ENCODE measurements at places on chromosomes 2 and 18.
A peak's percentile ranks its signal among the peaks of the same experiment; 100 is the strongest.

DNA sequence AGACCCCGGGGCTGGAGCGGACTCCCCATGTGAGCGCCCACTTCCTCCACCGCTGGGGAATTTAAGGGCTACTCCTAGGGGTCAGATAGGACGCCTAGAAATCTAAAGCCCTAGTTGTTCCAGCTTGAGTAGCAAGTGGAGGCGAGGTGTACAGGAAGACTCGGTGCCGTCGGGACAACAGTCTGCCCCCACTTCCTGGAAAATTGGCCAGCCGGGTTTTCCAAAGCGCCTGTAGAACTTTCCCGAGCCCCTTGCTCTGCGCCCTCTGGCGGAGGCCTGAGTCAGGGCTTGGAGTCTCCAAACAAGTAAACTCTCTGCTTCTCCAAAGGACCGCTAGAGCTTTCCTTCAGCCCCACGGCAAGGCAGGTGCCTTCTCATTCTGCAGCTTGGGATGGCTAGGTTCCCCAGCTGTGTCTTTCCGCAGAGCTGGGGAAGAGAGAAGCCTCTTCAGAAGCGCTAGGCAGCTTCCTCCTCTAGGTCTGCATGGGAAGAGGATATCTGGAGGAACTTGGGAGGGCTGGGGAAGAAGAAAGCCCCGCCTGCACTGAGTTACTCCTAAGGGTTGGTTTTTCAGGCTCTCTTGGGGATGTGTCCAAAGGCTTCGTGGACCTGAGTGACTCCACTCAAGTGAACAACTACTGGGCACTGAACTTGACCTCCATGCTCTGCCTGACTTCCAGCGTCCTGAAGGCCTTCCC lies 681 bp downstream of the SPR start:
- peak; percentile 65 for DNase-seq

DNA sequence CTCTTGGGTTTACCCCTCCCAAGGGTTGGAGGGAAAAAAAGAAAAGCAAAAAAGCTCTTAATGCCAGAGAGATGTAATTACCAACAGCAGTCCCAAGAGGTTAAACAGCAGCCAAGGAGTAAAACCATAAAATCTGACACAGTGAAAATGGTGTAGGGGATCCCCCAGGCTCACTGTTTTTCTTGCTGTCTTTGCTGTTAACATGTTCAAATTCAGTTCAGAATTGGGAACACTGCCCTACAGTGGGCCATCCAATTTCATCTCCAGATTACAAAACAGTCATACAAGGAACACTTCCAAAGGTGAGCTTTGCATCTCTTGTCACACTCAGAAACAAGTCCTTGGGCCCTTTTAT lies 54.5 kb downstream of the PLEKHM3 start:
- no peak for DNase-seq

- DNase-seq = no peak
Measured at GRCh38 chr2:189540551-189540950, 40.0 kb downstream of the SLC40A1 start.

DNA sequence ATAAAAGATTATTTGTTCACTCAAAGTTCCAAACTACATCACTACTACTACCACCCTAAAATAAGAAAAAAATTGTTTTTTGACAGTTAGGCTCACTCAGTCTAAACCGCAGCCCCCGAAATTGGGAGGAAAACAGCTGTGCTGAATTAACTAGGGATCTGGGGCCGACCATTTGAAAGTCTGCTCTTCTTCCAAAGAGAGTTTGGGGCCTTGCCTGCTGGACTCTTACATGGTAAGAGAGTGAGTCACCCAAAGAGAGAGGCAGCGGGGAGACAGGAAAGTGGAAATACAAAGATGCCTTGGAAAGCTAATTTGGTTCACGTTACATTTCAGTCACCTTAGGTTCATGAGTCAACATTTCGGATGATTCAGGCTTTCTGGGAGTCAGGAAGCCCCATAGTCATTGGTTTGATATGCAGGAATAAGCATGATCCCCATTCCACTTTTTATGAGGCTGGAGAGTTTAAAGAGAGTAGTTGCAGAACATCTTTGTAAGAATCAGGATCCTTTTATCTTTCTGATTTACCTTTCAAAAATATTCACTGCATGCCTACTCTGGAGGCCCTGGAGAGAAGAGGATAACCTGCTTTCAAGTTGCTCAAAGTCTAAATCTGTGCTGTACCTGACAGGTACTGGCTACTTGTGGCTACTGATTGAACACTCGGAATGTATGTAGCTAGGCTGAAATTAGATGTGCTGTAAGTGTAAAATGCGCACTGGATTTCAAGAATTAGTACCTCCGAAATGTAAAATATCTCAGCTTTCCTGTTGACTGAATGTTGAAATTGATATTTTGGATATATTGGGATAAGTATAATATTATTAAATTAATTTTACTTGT lies 995 bp upstream of the RTN4 start:
- peak; percentile 93 for DNase-seq

GRCh38 chr18:63065172-63065571 lies 254.4 kb downstream of the BCL2 start:
- DNase-seq = no peak

DNA sequence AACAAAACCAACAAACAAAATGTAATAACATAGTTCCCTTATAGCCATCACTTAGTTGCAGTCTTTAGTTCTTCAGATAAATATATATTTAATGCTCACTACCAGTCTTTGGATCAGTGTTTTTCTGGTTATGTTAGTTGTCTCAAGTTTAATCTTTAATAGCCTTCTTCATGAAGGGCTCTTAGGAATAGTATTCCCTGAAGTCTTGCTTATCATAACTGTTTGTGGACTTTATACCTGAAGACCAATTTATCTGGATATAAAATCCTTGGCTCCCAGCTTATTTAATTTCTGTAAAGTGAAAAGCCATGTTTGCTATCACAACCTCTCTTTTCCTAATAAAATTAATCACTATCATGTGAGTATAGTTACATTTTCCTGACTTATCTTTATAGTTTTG lies 379.7 kb downstream of the ARL6IP6 start:
- DNase-seq = no peak

GRCh38 chr2:179170901-179171300 lies 93.7 kb downstream of the SESTD1 start:
- no peak for DNase-seq

DNA sequence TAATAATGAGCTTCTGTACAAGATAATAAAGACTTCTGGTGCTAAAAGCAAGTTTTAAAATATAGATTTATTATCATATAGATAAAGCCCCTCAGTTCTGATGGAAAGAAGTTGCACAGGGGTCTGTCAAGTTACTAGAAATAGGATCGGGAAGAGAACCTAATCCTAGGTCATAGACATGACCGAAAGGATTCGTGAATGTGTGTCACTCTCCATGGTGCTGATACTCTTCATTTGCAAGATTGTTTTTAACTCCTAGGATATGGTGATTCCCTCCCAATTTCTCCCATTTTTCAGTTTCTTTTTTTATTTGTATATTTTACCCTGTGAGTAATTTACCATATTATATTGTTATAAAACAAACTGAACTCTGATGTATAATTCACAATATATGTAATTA lies 58.9 kb upstream of the CTNNA2 start:
- no peak for DNase-seq

- peak; percentile 68 for DNase-seq
Measured at GRCh38 chr2:24304098-24304497, 56.2 kb downstream of the ITSN2 start.

- DNase-seq = no peak
Measured at GRCh38 chr18:56030060-56030459, 442.1 kb upstream of the TCF4 start.

DNA sequence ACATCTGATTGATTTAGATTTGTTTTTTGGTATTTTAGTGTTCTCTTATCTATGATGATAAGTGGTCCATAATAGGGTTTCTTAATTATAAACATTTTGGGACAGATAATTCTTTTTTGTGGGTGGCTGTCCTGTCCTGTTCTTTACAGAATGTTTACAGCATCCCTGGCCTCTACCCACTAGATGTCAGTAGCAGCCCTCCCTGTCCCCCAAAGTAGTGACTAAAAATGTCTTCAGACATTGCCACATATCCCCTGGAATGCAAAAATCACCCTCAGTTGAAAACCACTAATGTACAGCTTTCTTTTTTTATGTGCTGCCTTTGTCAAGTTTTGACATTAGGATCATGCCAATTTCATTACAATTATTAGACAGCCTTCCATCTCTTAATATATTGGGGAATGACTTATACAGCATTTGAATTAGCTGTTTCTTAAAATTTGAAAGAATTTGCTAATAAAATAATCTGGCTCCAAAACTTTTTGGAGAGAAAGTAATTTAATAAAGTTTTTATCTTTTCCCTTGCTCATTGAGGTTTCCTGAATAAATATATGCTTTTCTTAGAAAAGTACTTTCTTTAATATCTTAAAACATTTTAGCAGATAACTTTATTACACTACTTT lies 19.5 kb downstream of the WIPF1 start:
- DNase-seq = peak; percentile 3

GRCh38 chr18:72648481-72648960 lies 104.4 kb upstream of the CBLN2 start:
- DNase-seq = no peak

DNA sequence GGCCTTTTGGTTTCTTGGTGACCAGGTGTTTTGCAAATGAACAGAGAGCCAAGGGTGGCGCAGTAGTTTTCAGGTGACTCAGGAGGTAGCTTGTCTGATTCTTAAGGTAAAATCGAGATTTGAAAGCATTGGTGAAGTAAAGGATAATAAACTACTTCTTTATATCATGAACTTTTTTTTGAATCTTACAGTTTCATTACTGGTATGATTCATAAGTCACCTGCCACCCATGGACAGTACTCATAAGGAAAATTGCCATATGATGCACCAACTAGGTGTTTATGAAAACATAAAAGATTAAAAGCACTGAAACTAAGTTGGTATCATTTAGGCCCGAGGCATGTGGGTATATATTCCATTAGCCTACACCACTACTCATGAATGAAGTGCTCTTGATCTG lies 84.1 kb upstream of the MGAT5 start:
- no peak for DNase-seq

GRCh38 chr18:6520901-6521300 lies 106.2 kb upstream of the L3MBTL4 start:
- no peak for DNase-seq

- DNase-seq = no peak
Measured at GRCh38 chr2:144449028-144449406, 70.9 kb downstream of the ZEB2 start.

All from retinal pigment epithelial cell (primary cell).